ENCODE measurements at places on chromosomes 12 and 14.

- DNase-seq, result no peak
Observed at GRCh38 chr12:101740566-101740965, 1.3 kb upstream of the SYCP3 start.

DNA sequence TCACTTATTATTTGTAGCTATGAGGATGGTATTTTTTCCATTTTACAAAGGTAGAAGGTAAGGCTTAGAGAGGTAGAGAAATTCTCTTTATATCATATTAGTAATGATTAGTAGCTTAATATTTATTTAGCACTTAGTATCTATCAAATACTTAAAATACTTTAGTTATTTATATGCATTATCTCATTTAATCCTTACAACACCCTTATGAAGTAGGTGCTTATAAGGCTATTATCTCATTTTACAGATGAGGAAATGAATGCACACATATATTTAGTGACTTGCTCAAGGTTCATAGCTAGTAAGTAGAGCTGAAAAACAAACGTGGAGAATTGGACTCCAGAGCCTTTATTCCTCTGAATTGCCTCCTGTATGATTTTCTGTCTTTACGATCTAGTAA is 11.0 kb downstream of the RAB5B start:
- no peak for DNase-seq

DNA sequence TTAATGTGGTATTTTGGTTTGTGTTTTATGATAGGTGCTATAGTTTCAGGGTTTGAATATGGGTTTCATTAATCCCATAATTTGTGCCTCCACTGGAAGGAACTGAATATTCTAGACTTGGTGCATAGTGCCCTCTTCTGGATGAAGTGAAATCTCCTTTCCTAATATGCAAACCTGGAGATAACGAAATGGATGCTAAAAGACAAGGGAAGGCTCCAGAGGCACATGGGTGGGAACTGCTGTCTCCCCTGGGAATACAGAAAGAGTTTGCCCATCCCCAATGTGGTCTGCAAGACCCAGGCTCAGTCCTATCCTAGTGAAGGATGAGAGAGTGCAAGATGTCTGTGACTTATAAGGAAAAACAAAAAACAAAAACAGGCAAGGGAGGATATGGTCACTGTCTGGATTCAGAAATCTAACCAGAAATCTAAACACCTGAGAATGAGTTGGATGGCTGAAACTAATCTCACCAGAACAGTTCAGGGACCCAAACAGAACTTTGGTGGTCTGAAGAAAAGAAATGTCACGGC is 142.3 kb upstream of the TMPO start:
- DNase-seq, result peak; percentile 55

- DNase-seq, result no peak
Observed at GRCh38 chr14:54778618-54779345, 123.8 kb downstream of the GCH1 start.

DNA sequence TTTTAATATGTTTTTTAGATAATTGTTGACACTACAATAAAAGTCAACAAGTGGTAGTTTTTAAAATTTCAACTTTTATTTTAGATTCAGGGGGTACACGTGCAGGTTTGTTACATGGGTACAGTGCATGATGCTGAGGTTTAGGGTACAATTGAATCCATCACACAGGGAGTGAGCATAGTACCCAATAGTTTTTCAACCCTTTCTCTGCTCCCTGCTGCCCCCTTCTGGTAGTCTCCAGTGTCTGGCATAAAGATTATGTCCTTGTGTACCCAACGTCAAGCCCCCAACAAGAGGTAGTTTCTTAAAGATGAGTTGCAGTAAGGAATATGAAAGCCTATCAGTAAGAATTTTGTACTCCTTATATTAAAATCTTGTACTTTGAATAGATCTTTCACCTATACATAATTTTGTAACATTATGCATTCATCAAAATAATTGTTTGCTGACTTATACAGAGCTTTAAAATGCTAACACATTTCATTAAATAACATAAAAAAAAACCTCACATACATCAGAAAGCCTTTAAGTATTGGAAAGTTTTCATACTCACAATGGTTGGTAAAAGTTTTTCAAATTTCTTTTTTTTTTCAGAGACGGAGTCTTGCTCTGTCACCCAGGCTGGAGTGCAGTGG is 5.4 kb upstream of the RALGAPA1 start:
- peak; percentile 60 for DNase-seq

GRCh38 chr14:54623279-54624004 is 56.5 kb downstream of the SAMD4A start:
- no peak for DNase-seq

DNA sequence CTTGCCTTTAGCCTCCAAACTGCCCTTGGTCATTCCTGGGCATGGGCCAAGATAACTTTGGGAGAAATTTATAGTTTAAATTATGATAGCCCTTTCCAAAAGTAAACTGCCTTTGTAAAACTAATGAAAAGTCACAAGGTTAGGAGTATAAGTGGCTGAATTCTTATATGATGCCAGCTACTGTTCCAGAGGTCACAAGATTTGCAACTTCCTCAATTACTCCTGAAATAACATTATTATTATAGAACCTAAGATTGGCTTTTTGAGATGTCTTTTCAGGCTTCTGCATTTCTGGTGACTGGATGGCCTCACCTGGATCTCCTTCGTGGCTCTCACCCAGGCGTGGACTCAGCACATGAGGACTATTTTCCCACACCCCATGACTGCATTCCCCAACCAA is 55.0 kb downstream of the OSBPL8 start:
- no peak for DNase-seq

GRCh38 chr12:109736552-109737108 is 23.0 kb downstream of the FAM222A start:
- DNase-seq, result peak; percentile 62

GRCh38 chr12:55036326-55037115 is 16.7 kb downstream of the NEUROD4 start:
- DNase-seq, result no peak

GRCh38 chr14:53412819-53413675 is 259.9 kb upstream of the DDHD1 start:
- DNase-seq, result no peak

GRCh38 chr14:98167705-98168104 is 1104.3 kb downstream of the BCL11B start:
- no peak for DNase-seq

DNA sequence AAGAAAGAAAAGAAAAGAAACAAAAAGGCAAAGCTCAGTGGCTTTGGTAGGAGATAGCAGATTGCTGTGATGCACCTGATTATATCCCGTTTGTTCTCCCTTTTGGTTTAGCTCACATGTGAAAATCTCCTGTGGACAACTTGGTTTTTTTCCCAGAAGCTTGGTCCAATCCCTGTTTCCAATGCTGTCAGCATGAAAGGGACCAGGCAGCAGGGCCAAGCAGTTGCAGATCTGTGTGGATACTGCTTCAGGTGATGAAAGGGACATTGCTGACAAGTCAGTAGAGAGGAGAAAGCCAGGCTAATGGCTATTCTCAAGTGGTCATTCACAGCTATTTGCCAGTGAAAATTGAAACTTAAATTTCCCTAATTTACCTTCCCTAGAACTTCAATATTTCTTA is 18.8 kb upstream of the SLCO1A2 start:
- DNase-seq, result no peak

DNA sequence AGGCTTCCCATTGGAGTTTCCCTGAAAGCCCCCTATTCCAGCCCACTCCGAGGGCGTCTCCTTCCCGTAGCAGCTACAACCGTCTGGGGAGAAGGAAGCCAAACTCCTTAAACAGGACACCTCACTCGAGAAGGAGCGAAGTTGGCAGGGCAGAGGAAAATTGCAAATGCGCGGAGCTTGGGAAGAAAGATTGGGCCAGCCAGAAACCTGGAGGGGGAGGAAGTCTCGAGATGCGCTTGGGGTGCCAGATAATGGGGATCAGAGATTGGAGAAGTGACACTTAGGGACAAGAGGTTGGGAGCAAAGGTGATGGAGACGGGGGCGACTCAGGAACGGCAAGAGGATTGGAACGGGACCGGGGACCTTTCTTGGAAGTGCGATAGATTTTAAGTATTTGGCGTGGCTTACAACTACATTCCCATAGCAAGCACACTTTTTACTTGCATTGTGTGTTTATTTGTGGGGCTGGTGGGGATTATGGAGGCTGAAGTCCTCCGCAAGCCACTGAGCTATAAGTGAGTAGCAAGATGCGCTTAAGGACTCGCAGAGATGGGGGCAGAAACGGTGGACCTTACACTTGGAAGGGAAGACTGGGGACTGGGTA is 926 bp downstream of the HRK start:
- no peak for DNase-seq

GRCh38 chr12:128399253-128399652 is 132.3 kb downstream of the TMEM132C start:
- no peak for DNase-seq

DNA sequence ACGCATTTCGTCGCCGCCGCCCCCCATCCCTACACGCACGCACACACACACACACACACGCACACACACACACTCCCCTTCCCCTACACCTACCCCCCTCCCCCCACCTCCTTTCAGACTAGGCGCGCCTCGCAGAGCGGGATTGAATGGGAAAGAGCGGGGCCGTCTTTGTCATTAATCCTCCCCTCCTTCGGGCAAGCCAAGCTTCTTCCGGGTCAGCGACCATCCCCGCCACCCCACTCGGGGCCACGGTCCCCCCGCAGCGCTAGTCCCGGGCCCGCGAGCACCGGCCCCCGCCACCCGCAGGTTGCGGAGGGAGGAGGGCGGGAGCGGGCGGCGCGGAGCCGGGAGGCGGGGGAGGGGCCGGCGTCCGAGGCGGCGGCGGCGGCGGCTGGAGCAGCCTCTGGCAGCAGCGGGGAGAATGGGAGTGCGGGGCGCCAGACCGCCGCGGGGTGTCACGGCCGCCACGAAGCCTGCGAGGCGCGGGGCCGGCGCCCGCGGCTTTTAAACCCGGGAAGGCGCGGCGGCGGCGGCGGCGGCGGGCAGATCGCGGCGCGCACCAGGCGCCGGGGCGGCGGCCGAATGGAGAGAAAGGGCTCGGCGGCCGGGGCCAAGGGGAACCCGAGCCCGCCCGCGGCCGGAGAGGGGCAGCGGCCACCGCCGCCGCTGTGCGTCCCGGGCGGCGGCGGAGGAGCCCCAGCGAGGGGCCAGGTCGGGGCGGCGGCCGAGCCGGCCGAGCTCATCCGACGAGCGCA is at the start of gene TTC9:
Gene TTC9, plus strand, starts transcription at position 369 of the 755 bp plus-strand sequence. Its CDS starts 214 bp downstream, at position 583.
- DNase-seq, result peak; percentile 35

DNA sequence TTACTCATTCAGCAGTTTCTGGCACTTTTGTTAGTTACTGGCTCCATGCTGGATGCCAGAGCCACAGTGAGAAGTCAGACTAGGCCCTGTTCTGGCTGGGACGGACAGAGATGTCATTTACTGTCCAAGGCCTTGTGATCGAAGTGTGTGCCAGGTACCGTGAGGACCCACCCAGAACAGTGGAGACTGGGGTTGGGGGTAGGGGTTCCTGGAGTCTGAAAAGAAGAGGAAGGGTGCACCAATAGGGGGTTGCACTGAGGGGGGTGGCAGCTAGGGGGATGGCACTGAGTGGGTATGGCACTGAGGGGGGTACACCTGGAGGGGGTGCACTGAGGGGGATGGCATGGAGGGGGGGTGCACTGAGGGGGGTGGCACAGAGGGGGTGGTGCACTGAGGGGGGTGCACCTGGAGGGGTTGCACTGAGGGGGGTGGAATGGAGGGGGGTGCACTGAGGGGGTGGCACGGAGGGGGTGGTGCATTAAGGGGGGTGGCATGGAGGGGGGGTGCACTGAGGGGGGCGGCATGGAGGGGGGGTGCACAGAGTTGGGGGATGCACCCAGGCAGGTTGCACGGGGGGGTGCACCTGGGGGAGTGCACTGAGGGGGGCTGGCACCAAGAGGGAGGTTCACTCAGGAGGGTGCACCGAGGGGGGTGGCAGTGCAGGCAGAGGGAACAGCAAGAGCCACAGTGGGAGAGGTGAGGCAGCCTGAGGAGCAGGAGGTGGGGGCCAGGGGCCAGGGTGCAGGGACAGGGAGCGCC is 10.6 kb upstream of the CYP46A1 start:
- DNase-seq, result no peak

GRCh38 chr12:54404061-54405004 is 14.7 kb downstream of the ITGA5 start:
- peak; percentile 48 for DNase-seq

DNA sequence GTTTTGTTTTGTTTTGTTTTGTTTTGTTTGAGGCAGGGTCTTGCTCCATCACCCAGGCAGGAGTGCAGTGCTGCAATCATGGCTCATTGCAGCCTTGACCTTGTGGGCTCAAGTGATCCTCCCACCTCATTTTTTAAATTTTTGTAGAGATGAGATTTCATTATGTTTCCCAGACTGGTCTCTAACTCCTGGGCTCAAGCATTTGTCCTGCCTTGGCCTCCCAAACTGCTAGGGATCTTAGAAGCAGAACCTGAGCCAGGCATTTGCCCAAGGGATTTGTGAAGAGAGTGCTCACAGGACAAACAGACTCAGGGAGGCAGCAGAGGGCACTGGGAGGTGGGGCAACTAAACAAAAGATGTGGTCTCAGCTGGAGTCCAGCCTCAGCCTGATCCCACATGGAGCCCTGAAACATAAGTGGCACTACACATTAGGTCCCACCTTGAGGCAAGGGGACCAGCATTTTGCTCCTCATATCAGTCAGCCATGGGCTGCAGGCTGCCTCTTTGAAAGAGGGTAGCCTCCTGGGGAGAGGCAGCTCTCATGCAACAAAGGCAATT is 86.2 kb upstream of the CMKLR1 start:
- DNase-seq, result peak; percentile 15

GRCh38 chr14:22488522-22489243 is 100.3 kb downstream of the DAD1 start:
- DNase-seq, result no peak

DNA sequence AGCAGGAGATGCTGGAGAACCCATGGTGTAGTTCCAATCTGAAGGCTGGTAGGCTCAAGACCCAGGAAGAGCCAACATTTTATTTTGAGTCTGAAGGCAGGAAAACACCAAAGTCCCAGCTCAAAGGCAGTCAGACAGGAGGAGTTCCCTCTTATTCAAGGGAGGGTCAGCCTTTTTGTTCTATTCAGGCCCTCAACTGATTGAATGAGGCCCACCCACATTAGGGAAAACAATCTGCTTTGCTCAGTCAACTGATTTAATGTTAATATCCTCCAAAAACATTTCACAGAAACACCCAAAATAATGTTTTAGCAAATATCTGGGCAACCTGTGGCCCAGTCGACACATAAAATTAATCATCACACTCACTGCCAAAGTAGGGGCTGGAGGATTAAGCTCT is 130.8 kb downstream of the LMNTD1 start:
- no peak for DNase-seq

- no peak for DNase-seq
Observed at GRCh38 chr14:99166506-99166905, 105.5 kb downstream of the BCL11B start.

DNA sequence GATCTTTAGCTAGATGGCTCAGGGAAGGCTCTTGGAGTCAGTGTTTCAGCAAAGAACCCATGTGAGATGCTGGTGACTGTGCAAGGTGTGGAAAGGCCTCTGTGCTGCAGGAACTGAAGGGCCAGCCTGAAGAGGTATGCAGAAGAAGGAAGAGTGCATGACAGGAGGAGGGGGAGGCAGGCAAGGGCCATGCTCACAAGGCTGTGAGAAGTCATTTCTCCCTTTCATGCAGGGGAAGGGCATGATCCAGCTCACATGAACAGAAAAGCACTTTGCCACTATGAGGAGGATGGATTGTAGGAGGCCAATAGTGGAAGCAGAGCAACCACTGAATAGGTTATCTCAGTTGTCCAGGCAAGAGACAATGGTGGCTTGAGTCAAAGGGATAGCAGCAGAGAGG is 83.7 kb downstream of the SSPN start:
- DNase-seq, result no peak
